ENCODE measurements at places on chromosomes 7 and 10.

DNA sequence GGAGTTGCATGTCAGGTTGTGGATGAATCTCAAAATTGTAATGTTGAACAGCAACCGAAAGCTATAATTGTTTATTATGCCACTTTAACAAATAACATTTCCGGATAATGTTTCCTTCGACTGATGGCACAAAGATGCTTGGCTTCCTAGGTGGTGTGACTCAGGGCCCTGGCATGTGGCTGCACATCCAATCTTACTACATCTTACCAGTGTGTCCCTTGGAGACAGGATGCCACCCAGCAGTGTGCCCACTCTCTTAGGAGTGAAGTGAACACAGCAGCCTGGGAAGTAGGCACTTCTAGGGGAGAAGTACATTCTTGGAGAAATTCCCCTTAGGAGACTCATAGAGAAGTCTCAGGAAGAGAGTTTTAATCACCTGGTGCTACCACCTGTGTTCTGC lies 33.0 kb upstream of the GPR26 start:
- no peak for DNase-seq

DNA sequence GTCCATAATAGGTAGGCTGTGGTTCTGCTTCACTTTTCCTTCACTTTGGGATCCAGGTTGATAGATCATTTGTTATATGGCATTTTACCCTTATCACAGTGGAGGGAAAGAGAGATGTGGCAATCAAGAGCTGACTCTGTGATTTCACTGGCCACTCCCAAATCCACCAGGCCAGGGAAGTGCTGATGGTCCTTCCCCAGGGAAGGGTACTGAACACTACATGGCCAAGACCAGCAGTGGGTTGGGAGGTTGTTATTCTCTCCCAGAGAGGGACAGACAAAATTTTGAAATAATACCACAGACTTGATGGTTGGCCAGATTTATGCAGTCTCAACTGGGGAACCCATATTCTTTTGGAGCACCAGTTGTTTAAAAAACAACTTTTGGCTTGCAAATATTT lies 102.5 kb downstream of the SND1 start:
- DNase-seq: no peak

DNA sequence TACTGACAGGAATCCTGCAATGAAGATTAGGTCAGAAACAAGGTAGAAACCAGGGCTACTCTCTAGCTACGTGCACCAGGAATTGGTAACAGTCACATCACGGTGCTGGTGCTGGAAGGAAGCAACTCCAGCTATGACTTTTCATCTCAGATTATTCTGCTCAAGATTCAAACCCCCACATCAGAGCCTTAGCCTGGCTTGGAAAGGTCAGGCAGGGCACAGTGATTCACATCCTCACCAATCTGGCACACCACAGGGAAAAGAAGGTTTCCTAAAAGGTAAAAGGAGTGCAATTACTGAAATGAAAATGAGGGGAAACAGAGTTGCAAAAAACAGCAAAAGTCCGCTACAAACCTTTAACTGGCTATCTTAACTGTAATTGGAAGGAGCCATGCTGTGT lies 240.2 kb upstream of the NPSR1 start:
- no peak for DNase-seq

DNA sequence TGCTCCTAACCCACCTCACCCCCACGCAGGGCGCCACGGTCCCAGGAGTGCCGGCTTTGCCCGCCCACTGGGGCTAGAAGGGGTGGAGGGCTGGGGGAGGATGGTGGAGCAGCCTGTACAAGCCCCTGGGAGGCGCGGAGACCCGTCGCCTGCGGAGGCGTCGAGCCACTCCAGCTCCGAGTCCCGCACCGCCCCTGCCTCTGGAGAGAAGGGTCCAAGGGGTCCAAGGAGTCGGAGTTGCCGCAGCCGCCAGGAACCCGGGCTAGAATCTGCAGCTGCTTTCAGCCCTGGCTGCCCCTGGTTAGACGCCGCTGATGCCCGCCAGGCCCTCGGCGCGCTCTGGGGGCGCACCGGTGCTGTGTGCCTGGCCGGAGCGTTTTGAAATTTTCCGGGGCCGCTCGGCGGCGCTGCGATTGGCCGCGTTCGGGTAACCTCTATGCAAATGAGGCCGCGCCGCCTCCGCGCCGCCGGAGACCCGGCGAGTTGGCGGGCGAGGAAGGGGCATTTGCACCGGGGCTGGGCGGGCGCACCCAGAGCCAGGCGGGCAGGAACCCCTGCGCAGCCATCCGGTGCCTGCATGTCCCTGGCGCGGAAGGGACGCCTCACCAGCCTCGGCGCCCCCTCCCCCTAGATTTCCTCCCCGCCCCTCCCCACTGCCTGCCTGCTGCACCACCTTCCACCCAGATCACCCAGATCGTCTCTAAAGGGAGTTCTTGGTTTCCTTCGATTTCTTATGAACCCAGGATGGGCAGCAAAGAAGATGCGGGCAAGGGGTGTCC lies at the start of gene HMX2:
TSS of gene HMX2 (plus strand) at position 502 of the 779 bp plus-strand sequence. CDS start at position 745, 243 bp downstream.
- DNase-seq: no peak

GRCh38 chr7:24992314-24992713 lies 12.3 kb upstream of the OSBPL3 start:
- DNase-seq: no peak

DNA sequence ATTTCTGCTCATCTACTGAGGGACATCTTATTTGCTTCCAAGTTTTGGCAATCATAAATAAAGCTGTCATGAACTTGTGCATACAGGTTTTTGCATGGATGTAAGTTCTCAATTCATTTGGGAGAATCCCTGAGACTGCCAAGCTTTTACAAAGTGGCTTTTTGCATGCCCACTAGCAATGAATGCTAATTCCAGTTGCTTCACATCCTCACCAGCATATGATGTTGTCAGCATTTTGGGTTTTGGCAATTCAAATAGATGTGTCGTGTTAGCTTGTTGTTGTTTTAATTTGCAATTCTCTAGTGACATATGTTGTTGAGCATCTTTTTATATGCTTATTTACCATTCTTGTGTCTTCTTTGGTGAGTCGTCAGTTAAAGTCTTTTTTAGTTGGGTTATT lies 57.2 kb downstream of the RAB18 start:
- DNase-seq: no peak

GRCh38 chr10:77648472-77648871 lies 10.9 kb upstream of the KCNMA1 start:
- no peak for DNase-seq

GRCh38 chr7:71633551-71634008 lies 501.6 kb downstream of the GALNT17 start:
- DNase-seq: peak; percentile 1

DNA sequence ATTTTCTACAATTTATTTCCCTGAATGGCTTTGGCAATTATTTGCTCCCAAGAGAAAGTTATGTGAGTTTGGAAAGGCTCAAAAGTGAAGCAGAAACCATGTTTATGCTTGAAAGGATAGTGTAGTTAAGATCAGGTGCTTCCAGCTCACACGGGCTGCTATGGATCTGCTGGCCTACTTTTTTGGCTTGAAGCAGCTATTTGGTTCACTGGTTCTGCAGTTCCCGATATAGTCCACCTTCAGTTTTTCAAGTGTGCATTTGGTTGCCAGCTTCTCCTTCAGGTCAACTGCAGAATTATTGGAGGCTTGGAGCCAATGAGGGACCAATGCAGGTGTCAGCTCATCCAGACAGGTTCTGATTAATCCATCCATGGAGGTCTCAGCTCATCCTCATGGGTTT lies 484.3 kb upstream of the SEMA3A start:
- DNase-seq: no peak

DNA sequence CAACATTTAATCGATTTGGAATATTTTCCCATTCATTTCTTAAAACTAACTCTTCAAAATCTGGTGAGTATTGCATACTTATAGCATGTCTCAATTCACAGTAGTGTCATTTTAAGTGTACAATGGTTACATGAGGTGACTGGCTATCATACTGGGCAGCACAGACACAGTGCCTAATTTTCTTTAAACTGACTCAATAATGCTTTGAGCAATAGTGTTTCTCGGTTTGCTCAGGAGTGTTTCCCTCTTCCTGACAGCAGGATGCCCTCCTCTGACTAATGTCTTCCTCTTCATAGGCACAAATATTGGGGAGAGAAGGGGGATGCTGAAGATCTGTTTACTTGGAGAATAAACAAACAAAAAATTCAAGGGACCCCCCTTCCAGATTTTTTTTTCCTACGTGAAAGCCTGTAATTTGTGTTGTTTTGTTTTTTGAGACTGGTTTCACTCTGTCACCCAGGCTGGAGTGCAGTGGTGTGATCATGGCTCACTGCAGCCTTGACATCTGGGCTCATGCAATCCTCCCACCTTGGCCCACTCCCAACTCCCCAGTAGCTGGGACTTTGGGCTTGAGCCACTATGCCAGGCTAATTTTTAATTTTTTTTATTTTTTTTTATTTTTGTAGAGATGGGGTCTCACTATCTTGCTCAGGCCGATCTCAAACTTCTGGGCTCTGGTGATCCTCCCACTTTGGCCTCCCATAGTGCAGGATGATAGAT lies 2.2 kb downstream of the MRC1 start:
- no peak for DNase-seq

- peak; percentile 70 for DNase-seq
These were observed 111.0 kb upstream of the ANLN start for GRCh38 chr7:36278620-36279172.

DNA sequence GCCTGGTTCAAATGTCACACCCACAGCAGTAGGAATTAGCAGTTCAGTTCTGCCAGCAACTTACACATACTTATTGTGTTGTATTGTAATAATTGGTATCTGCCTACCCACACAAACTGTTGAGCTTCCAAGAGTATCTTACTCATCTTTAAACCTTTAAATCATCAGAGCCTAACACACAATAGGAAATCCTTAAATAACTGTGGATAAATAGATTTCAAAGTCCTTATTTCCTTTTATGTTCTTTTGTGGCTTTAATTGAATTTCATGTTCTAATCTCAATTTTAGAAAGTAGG lies 3.9 kb downstream of the CASD1 start:
- DNase-seq: no peak

GRCh38 chr10:70455213-70455630 lies 13.7 kb upstream of the NODAL start:
- no peak for DNase-seq

DNA sequence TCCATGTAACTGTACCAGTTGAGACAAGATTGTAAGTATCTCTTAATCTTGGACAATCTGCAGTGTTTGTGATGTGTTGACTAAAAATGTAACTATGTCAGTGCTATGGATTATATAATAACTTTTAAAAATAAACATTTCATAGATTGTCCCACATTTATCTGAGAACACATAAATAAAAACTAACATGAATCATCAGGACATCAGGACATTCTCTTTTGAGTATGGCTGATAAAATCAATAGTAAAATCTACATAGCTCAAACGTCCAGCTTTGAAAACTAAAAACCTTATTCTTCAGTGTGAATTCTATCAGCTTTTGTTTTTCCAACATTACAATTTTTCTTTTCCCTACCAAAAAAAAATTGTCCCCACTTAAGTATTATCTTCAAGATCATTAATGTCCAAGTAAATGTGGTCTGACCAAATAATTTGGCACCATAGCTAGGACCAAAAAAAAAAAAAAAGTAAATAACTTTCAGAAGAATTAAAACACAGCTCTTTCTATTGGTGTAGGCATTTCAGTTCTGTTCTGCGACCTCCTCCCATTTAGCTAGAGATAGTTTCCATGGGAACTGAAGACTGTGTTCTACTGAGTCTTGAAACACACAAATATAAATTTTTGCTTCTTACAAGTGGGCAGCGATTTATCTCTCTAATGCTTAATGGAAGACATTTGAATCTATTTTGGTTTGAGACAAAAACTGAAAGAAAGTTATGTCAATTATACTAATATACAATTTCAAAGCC lies 123.0 kb upstream of the SGCE start:
- DNase-seq: no peak

GRCh38 chr7:148772297-148773089 lies 73.8 kb downstream of the CUL1 start:
- peak; percentile 84 for DNase-seq

- DNase-seq: no peak
These were observed 174.5 kb downstream of the LRRN3 start for GRCh38 chr7:111265394-111265793.

DNA sequence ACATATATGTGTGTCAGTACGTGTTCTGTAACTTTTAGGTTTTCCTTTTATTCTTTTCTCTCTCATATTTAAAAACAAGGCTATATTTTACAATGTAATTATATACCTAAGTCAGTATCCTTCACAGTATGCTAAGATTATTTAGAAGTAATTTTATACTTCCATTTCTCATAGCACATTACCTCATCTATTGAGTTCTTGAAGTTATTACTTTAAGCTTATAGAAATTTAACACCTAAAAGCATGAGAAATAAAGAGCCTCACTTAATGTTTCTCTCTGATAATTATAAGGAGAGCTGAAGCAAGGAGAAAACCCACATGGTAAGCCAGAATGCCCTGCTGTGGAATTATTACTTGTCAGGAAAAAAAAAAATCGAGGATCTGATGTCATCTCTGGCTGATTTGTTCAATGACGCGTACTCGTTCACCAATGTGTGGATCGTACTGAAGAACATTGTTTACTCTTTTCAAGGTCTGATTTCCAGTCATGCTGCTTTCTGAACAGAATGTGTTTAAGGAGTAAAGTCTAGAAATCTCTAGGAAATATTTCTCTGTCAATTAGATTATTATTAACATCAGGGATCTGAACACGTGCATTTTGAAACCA lies 21.9 kb downstream of the CACNB2 start:
- no peak for DNase-seq

DNA sequence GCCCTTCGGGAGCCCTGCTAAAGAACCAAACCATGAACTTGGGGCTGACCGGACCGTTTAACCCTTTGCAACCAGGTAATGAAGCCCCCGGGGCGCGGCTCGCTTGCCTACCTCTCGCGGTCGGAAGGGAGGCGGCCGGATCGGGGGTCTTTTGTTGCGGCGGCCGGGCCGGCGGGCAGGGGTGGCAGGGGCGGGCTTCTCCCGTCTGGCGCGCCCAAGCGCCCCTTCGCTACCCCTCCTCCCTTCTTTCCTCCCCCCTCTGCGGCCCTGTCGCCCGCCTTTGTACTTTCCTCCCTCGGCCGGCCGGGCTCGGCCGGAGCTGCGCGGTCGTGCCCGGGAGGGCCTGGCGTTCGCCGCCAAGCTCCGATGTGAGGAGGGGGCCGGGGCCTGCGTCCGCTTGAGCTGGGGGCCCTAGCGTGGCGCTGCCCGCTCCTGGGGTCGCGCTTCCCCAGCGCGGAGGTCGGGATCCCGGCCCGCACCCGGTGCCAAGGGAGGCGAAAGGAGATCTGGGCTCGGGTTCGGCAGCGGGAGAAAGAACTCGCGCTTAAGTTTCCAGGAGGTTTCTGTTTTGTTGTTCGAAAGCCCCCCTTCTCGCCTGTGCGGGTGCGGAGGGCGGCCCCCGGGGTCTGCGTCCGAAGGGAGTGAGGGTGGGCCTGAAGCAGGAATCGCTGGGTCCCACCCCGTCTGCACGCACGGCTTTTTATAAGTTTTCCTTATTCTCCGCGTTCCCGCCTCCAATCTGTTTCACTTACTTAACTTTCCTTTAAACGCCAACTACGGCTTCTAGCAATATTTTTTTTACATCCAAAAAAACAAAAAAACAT lies 436.8 kb upstream of the GALNT17 start:
- no peak for DNase-seq

DNA sequence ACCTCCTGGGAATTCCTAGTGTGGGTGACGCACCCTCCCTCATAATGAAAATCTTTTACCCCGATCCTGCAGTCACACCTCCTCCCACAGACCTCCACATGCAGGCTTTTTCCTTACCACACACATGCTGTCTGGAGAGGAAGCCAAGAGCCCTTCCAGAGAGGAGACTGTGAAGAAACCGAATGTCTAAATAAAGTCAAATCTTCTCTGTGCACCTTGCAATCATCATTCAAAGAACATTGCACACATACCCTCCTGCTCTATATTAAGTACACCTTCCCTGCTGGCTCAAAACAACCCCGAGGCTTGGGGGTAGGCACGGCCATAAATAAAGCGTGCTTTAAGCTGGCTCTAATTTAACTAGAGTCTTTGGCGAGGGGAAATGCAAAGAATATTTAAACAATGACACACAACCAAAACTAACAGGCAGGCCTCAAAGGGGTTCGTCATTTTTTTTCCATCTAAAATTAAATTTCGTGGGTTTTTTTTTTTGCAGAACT lies 34.9 kb downstream of the CALML3 start:
- no peak for DNase-seq

Measured in AG04450 (cell line).